ENCODE measurements at places on chromosomes 6 and 20.

DNA sequence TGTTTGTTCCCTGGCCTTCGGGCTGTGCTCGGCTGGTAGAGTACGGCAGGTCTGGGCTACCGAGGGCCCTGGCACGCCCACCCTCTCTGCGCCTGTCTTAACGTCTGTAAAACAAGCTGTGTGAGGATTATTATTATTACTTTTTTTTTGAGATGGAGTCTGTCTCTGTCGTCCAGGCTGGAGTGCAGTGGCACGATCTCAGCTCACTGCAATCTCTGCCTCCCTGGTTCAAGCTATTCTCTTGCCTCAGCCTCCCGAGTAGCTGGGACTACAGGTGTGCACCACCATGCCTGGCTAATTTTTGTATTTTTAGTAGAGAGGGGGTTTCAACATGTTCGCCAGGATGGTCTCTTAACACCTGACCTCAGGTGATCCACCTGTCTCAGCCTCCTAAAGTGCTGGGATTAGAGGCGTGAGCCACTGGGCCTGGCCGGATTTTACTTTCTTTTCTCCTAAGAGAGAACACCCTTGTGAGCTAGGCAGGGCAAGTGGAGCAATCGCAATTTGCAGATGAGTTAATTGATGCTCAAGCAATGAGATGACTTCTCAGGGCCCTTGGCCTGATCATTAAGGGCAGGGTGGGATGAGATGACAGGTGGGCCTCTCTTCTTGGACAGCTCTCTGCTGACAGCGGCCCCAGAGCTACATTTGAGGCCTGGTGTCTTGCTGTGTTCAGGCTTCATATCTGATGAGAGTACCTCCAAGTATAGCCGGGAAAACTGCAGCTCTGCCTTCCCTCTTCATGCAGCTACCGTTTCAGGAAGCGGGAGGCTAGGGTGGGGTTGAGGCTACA is 859 bp upstream of the SMIM29 start:
- no peak for DNase-seq

- no peak for DNase-seq
Measured at GRCh38 chr20:57223648-57224489, 42.6 kb downstream of the BMP7 start.

DNA sequence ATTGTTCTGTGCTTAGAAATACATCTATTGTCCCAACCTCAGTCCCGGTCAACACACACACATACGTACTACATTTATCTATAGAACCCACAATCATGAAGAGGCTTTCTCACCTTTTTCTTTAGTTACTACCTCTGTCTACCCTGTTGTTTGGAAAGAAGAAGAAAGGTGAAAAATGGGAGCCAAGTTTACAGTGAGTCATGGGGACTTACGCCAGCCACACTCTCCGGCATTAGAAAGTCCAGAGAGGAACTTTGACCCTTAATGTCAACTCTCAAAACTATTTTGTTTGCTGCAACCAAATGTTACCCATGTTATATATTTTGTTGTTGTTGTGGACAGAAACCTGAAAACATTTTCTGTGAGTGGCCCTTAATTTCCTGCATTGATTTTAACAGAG is 259.1 kb downstream of the ZFAND3 start:
- DNase-seq, result no peak

GRCh38 chr6:69935079-69935478 is 68.7 kb downstream of the COL19A1 start:
- no peak for DNase-seq

- no peak for DNase-seq
Measured at GRCh38 chr20:15976047-15976736, 597.1 kb downstream of the KIF16B start.

DNA sequence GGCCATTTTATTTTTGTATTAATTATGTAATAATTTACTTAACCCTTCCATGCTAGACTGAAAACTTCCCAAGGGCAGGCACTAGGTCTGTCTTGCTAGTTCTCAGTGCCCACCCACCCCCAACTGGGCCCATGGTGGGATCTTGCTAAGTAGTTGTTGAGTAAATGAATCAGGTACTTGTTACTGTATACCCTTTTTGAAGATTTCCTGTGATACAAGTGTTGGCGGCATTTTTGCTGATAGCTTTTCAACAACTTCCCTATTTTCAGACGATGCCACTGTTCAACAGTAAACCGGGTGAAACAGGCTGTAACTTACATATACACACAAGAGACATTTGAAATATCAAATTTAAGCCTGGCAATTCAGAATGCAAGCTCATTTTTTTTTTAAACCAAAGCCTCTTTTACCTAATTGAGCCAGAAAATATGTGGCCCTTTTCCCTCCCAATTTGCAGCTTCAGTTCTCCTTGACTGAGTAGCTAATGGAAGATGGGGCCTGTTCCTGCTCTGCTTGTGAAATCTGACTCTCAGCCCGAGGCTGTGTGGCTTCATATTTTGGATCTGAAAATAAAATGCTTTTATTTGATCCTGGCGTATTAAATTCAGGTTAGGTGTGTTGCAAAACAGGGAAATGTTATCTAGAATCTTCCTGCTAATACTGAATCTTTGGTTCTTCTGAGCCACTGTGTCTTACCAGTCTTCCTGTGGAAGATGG is 288.3 kb downstream of the NRN1 start:
- DNase-seq, result no peak

DNA sequence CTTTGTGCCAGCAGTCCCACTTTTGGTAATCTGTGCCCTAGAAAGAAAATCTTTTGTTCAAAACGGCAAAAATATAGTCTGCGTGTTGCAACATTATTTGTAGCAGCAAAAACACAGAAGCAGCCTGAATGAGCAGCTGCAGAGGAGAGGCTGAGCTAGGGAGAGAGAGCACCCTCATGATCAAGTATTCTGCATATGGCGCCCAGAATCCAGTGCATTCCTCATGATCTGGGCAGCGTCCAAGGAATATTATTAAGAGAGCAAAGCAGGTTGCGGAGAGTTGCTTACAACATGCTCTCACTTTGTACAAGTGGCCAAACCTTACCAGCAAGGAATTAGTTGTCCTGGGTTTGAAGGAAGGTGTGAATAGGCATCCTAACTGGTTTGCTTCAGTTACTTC is 25.9 kb downstream of the KIZ start:
- DNase-seq, result no peak

DNA sequence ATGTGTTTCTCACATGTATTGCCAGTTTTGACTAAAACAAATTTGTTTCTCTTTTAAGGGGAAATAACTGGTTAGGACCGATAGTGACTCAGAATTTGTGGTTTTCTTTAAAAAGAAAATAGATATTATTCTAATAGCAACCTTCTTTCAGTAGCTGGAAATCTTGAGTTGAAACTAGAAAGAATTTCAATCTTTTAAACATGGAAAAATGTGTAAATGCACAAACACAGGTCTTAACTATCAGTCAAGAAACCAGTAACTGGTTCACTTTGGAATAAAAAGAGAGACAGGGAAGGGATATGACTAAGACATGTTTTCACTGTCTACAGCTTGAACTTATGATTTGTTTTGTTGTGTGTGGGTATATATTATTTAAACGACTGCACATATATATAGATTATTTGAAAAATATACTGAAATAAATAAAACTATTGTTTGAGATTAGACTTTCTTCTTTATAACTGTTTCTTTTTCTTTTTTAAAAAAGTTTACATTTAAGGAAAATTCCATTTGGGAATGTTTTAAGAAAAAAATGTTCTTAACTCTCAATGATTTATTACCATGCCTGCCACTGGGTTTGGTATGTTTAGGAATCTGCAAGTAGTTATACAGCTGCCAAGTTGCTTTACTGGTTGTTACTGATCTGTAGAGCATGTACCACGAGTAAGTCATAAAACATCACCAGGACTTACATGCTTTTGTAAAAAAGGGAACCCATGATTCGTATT is 753.3 kb upstream of the MARCKS start:
- DNase-seq, result no peak

DNA sequence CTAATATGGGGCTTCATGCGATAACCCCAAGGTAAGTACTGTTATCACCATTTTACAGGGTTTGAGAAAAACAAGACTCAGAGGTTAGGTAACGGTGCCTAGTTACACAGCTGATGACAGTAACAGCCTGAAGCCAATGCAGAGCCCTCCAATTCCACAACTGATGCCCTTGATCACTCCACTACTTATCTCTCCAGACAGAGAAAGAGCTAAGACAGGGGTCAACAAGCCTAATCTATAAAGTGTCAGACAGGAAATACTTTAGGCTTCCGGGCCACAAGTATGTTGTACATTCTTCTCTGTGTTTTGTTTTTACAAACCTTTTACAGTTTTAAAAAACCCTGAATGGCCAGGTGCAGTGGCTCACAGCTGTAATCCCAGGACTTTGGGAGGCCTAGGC is 50.9 kb downstream of the MAP7 start:
- no peak for DNase-seq
